ENCODE measurements at places on chromosomes 3 and 15.
A peak's percentile ranks its signal among the peaks of the same experiment; 100 is the strongest.

DNA sequence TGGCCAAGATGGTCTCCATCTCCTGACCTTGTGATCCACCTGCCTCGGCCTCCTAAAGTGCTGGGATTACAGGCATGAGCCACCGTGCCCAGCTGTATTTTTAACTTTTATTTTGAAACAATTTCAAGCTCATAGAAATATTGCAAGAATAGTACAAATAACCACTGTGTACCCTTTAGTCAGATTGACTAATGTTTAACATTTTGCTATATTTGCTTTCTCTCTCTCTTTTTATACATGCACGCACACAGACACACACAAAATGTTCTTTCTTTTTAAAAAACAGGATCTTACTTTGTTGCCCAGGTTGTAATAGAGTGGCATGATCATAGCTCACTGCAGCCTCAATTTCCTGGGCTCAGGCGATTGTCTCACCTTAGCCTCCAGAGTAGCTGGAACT is 25.5 kb upstream of the DPPA4 start:
- no peak for DNase-seq

DNA sequence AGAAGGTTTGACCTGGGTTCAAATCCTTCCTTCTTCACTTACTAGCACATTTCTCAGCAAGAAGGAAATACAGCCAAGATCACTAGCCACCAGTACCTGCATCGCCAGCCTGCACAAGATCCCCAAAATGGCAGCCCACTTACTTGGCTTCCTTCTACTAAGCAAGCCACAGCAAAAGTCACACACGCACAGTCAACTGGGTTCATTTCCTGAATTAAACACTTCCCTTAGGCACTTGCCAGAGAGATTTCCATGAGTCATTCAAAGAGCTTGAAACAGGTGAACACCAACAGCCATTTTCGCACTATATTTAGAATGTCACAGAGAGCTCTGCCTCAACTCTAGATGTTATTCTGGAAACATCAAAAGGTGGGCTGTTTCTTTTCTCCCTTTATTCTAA is 42.6 kb downstream of the MGLL start:
- peak; percentile 56 for DNase-seq

GRCh38 chr3:191624299-191624698 is 163.3 kb downstream of the PYDC2 start:
- DNase-seq = no peak

- no peak for DNase-seq
Measured at GRCh38 chr15:73329501-73330200, 39.1 kb downstream of the HCN4 start.

GRCh38 chr15:68844856-68845550 is 24.3 kb upstream of the ANP32A start:
- no peak for DNase-seq

DNA sequence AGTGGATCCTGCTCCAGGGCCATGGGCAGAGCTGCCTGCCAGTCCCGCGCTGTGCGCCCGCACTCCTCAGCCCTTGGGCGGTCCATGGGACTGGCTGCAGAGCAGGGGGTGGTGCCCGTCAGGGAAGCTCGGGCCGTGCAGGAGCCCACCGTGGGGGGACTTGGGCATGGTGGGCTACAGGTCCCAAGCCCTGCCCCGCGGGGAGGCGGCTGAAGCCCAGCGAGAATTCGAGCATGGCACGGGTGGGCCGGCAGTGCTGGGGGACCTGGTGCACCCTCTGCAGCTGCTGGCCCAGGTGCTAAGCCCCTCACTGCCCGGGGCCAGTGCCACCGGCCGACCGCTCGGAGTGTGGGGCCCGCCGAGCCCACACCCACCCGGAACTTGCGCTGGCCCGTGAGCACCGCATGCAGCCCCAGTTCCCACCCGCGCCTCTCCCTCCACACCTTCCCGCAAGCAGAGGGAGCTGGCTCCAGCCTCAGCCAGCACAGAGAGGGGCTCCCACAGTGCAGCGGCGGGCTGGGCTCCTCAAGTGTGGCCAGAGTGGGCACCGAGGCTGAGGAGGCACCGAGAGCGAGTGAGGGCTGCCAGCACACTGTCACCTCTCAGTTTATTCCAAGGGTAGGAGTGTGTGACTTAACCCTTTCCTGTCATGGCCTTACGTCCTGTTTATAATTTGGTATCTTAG is 129.3 kb downstream of the TMEM108 start:
- DNase-seq = no peak

DNA sequence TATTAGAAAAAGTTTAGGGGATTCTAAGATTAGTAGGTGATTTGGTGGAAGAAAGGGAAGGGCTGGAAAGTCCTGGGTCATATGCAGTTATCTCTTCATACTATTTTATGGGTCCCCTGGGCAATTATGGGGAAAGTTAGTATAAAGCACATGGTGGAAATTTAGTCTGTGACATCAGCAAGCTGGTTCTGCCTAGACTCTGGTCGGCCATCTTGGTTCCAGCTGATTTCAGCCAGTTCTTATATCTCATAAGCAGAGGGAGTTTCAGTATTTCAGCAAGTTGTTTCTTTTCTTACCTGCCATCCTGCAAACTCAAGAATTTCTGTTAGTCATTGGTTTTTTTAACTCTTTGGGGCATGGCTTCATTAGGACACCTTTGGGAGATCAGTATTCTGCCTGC is 1.0 kb upstream of the LYZL4 start:
- no peak for DNase-seq

DNA sequence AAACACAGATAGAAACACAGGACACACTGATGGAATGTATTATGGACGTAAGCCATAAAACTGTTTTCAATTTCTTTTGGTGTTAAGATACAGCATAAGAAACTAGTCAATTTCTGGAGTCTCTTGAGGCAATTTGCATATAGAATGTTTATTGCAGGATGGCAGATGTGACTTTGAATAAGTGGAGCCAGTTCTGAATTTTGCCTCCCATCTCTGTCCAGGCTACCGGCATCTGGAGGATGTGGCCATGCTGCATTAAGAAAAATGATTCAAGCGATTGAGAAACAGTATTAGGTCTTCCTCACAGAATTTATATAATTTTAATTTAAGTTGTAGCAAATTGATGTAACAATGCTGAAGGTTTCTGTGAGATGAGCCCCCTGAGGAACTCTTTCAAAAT is 81.5 kb downstream of the CHST2 start:
- DNase-seq = no peak

DNA sequence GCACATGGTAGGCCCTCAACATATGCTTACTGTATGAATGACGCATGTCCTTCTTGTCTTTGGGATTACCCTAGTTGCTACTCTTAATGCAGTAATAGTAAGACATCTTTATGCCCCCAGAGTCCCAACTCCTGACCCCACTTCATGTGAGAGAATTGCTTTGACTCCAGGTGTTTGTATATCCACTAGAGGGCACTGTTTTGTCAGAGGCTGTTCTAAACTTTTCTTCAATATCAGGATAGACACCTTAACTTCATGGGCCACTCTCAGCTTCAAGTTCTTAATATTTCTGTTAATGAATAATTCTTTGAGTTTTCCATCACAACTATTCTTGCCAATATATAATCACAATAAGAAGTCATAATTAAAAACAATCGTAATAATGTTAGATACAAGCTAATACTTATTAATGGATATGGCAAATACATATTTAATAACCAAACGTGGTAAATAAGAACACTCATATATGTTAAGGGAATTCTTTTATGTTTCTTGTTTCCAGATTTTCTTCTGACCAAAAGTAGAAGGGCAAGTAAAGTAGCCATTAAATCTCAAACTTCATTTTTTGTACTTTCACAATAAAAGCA is 337.2 kb upstream of the DNAJC19 start:
- peak; percentile 11 for DNase-seq

DNA sequence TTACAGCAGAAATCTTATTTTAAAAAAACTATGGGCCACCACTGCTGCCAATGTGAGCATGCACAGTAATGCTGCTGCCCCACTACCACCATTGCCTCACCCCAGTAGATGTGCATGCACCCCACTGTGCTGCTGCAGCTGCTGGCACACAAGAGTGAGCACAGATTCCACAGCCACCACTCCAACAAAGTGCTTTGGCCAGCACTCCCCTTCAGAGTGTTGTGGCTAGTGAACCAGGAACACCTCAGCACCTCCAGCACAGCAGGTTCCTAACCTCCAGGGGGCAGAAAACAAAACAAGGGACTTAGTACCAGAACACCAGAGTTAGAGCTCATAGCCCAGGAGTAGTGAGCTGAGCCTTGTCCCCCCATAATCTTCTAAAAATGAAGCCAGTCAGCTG is 629.6 kb downstream of the PYDC2 start:
- DNase-seq = no peak

DNA sequence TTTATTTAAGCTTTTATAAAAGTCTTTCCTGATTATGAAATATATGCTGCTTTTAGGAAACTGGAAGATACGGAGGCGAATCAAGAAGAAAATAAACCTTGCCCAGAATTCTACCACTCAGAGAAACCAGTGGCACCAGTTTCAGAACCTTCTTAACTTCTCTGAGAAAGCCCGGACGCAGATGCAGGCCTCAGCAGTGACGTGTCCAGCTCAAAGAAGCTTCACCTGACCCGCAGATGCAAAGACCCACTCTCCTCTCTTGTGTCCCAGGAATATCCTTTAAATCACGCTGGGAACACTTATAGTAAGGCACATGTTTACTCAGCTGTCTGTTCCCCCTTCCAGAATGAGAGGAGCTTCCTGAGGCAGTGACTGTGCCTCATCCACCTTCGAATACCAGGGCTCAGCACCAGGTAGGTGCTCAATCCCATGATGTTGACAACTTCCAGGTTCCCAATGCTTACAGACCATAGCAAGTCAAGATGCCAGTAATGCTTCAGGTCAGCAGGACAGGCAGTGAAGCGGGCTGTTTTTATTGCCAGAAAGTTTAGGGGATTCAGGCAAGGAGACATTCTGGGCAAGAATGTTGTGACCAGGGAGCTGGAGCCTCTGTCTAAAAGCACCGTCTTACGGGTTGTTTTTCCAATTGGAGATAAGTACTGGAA is 39.9 kb upstream of the LDHAL6B start:
- no peak for DNase-seq
